Inflammatory macrophage treated with lipopolysaccharide for 4 hours (primary cell): ENCODE measurements at places on chromosomes 7 and 10.

DNA sequence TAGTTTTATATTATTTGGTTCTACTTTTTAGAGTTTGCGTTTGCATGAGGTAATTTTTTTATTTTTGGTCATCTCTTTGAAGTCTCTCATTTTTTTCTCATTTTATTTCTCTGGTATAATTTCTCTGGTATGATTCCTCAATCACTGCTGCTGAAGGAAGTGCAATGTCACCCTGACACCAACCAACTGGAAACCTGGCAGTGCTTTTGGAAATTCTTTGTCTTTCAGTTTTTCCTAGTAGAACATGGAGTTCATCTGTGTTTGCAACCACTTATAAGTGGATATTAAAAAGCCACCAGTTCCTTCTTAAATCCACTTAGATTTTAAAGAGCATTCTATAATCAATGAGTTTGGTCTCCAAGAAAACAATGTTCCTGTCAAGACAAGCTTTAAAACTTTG lies 291.8 kb downstream of the PRKG1 start:
- DNase-seq: no peak

DNA sequence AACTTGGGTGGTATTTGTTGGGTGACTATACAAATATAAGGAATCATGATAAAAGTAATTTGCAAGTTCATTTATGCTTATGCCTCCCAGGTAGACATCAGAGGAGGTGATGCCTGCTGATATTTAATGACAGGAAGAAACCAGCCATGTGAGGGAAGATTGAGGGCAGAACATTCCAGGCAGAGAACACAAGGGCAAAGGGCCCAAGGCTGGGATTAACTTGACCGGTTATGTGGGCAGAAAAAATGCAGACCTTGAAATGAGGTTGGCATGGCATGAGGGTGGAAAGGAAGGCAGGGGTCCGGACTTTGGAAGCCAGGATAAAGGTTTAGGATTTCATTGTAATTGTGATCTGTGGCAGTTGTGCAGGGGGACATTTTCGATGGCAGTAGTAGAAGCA lies 68.0 kb upstream of the MTPN start:
- no peak for DNase-seq

- DNase-seq: no peak
These were observed at the start of gene NEURL1 for GRCh38 chr10:103493362-103493915. NEURL1 (plus strand) TSS chr10:103493705; CDS start chr10:103494388, 683 bp downstream.

- DNase-seq: no peak
These were observed 81.5 kb downstream of the NXPH1 start for GRCh38 chr7:8514781-8515519.

GRCh38 chr10:114694062-114694461 lies 36.0 kb upstream of the ABLIM1 start:
- DNase-seq: no peak

DNA sequence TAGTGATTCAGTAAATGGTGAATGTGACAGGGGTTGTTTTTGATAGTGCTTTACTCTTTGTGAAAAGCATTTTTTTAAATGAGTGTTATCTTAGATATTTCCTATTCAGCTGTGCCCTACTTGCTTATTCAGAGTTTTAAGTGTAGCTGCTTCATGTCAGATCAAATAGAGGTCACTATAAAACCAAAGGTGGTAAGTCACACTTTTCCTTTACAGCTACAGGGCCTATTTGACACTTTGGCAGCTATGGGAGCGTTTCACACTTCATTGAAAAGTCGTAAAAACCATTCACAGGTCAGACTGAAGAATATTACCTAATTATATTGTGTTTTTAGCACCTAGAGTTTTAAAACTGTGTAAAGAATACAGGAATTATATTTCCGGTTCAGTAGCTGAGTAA lies 67.3 kb downstream of the ANKIB1 start:
- DNase-seq: no peak

DNA sequence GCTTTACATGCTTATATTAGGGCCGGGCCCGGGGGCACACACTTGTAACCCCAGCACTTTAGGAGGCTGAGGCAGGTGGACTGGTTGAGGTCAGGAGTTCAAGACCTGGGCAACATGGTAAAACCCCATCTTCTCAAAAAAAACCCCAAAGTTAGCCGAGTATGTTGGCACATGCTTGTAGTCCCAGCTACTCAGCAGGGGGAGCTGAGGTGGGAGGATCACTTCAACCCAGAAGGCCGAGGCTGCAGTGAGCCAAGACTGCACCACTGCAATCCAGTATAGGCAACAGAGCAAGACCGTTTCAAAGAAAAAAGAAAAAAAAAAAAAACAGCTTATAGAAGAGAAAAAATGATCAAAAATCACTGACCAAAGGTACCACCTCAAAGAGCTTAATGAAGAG lies 63.1 kb downstream of the AMZ1 start:
- no peak for DNase-seq

- DNase-seq: peak; percentile 7
These were observed 150.5 kb upstream of the VKORC1L1 start for GRCh38 chr7:65722361-65722792.

DNA sequence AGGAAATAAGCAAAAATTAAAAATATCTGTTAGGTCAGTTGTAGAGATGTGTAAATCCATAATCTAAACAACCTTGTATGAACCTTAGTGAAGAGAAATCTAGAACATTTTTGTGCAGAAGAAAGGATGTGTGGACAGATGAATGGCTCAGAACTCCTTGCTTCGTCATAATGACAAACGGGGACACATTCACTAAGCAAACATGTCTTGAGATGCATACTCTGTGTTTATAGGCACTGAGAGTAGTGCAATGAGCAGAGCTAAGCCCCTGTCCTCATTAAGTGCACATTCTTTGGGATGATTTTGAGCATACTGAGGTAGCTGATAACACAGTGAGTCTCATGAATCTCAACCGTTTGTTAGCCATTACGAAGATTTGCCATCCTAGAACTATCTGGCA lies 360.6 kb upstream of the ANKRD30A start:
- DNase-seq: no peak

DNA sequence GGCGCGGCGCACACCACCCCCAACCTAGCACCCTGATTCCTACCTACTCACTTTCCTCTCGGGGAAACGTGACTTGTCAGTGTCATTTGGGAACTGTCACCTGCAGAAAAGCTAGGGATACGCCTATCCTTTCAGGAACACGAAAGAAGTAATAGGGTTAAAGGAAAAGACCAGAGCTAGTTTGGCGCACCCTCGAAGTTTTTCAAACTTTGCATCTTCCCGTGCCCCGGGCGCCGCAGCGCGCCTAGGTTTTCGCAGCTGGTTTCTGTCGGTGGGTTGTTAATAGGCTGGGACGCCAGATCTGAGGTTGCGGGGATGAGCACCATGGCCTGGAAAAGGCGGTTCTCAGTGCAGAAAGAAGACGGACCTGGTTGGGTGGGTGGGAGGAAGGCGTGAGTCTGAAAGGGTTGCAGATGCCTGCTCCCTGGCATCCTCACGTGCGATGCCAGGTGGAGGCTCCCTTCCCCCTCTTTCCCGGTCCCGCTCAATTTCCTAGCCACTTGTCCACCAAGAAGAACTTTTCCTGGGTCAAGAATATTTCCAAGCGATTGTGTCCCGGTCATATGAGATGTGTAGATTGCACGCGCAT lies 568 bp upstream of the MEOX2 start:
- no peak for DNase-seq

GRCh38 chr7:28615091-28615490 lies 202.8 kb downstream of the CREB5 start:
- DNase-seq: no peak

GRCh38 chr10:13990946-13991345 lies 339.8 kb downstream of the FRMD4A start:
- no peak for DNase-seq

DNA sequence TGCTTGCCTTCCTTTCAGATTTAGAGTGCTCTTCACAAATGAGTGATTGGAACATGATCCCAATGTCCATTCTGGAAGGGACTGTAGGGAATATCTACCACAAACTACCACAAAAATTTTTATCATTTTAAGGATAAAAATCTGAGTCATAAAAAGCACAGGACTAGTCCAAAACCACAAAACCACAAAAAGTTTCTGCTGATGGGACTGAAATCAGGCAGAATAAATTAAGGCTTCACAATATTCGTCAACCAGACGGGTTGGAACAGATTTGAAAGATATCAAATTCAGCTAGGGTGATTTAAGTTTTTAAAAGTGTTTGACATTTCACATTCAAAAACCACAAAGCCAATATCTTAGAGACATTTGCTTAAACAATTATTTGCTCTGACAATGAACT lies 100.1 kb upstream of the PTN start:
- no peak for DNase-seq

DNA sequence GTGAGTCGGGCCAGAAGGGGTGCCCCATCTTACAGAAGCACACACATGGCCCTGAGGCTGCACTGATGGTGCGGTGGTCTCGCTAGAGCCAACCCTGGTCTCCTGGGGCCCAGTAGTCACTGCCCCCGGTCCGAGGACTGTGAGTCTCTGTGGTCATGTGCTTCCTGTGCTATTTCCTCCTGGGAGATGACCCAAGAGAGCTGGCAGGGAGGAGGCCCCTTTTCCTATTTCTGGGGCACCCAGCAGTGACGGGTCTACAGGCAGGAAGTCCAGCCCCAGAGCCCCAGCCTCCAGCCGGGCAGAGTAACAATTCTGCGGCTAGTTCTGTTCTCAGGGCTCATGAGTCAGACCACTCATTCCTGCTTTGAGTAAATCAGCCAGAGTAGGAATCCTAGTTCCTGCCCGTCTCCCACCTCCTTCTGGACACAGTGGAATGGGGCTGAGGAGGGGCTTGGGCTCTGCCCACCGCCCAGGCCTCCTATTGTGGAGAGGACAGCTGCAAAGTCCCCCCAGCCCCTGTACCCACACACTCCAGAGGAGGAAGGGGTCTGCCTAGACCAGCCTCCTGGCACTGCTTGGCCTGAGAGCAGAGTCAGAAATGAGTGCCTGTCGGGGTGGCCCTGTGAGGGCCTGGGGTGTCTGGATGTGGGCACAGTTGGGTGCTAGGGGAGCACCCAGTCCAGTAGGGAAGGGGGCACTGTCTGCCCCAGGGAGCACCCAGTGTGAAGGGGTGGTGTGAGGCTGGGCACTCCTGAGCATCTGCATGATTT lies 80.5 kb upstream of the PPIF start:
- DNase-seq: peak; percentile 96

GRCh38 chr10:130993612-130994011 lies 317.9 kb downstream of the TCERG1L start:
- no peak for DNase-seq

- no peak for DNase-seq
These were observed 41.6 kb downstream of the TLX1 start for GRCh38 chr10:101172741-101173140.

DNA sequence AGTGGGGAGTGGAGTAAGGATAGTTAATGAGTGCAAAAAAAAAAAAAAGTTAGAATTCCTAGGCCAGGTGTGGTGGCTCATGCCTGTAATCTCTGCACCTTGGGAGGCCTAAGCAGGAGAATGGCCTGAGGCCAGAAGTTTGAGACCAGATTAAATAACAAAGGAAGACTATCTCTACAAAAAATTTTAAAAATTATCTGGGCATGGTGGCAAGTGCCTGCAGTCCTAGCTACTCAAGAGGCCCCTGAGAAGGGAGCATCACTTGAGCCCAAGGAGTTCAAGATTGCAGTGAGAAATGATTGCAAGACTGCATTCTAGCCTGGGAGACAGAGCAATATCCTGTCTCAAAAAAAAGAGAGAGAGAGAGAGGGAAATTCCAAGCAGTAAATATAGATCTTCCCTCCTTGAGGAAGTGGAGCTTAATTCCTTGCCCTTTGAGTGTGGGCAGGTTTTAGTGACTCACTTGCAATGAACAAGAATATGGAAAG lies 19.5 kb upstream of the CSTF2T start:
- DNase-seq: no peak

DNA sequence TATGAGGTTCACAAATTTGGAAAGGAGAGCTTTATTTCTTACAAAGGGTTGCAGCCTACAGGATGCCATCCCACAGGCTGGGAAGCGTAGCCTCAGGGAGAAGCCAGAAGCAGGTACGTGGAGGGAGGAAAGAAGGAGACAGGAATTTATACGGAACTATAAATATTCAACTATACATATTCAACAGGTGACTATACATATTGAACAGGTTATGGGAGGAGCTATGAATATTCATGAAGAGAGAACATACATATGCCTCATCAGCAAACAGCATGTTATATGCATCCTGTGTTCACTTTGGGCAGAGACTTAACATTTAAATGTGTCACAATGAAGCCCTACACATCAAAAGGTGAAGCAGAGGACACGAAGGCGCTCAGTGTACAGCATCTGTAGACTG lies 40.5 kb upstream of the LMTK2 start:
- no peak for DNase-seq

DNA sequence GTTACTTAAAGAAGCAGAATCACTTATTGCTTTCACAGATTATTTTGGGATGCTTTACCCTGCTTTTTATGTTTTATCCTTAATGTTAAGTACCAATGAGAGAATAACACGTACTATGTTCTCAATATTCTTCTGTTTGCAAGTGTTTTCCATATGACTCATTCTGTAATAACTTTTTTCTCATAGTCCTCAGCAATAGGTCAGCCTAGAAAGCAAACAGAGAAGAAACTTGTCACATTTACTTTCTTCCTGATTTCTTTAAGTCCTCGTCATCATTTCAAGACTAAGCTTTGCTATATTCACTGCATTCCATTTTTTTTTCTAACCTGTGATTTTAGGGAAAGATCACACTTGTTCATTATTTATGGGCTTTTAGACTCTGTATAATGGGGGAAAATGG lies 6.8 kb upstream of the AGR2 start:
- peak; percentile 47 for DNase-seq

- DNase-seq: no peak
These were observed 94.5 kb downstream of the INPP5A start for GRCh38 chr10:132632091-132632561.

DNA sequence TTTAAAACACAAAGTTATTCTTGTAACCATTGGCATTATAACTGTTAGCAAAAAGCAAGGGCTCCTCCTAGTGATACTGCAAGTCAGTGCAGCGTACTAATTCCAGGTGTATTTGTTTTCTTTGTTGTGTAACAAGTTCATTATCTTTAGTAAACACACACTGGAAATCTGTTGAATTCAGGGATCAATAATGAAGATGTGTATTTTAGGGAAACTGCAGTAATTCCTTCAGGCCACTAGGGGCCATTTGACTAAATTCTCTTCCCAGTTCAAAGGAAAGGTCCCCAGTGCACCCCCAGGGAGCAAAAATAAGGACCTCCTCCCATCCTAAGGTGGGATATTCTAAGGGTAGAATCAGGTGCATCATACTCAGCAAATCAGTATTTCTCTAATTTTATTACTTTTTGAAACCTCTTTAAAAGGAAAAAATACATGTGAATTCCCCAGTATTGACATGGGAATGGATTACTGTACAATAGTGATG lies 158.6 kb upstream of the LYZL1 start:
- no peak for DNase-seq

- DNase-seq: peak; percentile 66
These were observed 309.7 kb downstream of the TYW1 start for GRCh38 chr7:67306331-67306730.

DNA sequence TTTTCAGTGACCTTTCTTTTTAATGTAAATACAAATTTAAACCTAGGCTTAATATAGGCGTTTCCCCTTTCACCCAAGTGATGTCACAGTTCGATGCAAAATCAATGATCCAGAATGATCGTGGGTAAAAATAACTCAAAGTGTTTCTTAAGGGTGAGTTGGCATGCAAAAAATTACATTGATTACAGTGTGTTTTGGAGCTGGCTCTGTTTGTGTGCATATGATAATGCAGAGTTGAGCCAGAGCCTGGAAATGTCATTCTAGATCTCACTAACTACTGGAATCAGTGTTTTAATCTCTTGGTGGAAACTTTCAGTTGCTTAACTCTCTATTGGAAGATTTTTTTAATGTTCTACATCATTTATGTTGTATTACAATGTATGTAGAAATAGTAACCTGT lies 72.5 kb upstream of the MXI1 start:
- no peak for DNase-seq

- DNase-seq: no peak
These were observed 33.3 kb downstream of the CHCHD3 start for GRCh38 chr7:133048589-133048988.

GRCh38 chr10:121337427-121337826 lies 260.8 kb downstream of the FGFR2 start:
- DNase-seq: no peak
